Stimulated activated CD8-positive, alpha-beta memory T cell treated with anti-CD3 and anti-CD28 coated beads, Interleukin-4, amount 100 ng/mL, for 1 hour (primary cell): ENCODE measurements at places on chromosomes 5 and 9.

DNA sequence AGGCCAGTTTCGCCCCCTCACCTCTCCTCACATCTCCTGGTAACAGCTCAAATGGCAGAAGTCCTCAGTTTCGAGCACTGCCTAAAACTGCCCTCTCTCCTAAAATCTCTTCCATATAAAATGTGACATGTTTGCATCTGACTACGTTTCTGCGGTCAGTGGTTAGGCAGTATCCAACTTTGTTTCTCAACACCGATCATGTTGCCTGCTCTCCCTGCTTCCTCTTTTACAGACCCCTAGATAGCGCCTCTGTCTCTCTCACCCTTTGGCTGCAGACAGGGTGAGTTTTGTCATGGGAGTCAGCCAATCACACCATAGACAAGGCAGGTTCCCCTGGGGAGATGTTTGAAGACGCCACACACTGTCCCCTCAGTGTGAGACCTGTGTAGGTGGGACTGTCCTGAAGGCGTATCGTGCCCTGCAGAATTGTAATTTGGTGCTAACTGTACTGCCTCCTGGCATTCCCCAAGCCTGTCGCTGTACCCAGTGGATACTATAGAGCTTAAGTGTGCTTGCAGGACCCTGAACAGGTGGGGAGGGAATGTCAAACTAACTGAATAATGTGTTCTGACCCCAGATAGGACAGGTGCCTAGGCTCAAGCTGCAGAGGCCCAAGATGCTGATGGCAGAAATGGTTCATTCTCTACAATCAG is 1.1 kb downstream of the HEXB start:
- DNase-seq = no peak

GRCh38 chr9:84941792-84942191 is 272.3 kb downstream of the NTRK2 start:
- no peak for DNase-seq

DNA sequence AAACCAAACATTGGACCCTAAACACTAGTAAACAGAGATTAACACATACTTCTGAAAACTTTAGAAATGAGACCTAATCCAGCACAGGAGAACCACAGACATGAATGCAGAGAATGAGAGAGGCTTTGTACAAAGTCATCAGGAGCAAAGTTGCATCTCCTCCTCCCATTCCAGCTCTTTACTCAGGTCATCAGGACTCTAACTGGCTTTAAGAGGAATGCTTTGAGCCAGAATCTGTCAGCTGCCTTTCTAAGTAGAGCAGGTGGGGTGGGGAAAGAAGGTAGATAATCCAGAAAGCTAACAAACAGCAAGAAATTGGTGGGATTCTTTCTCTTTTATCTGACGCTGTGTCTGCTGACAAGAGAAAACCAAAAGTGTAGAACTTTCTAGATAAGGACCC is 582.7 kb upstream of the DMAC1 start:
- DNase-seq = no peak

- DNase-seq = no peak
Observed at GRCh38 chr9:89505048-89505447, 7.1 kb upstream of the SEMA4D start.

DNA sequence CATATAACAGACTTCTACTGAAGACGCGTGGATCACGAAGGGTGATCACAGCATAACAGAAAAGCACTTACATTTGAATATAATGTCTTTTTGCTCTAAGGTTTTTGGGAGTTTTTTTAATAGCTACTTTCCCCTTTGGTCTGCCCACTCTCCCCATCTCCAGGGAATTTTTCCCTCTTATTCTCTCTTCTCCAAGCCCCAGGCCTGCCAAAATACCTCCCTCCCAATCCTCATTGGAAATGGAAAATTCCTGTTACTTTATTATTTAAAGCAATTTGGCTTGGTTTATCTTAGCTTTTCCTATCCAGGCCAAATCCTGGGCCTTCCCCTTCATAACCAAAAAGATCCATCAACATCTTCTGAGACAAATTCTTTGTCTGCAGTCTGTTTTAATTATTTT is 22.3 kb upstream of the SSBP2 start:
- no peak for DNase-seq

DNA sequence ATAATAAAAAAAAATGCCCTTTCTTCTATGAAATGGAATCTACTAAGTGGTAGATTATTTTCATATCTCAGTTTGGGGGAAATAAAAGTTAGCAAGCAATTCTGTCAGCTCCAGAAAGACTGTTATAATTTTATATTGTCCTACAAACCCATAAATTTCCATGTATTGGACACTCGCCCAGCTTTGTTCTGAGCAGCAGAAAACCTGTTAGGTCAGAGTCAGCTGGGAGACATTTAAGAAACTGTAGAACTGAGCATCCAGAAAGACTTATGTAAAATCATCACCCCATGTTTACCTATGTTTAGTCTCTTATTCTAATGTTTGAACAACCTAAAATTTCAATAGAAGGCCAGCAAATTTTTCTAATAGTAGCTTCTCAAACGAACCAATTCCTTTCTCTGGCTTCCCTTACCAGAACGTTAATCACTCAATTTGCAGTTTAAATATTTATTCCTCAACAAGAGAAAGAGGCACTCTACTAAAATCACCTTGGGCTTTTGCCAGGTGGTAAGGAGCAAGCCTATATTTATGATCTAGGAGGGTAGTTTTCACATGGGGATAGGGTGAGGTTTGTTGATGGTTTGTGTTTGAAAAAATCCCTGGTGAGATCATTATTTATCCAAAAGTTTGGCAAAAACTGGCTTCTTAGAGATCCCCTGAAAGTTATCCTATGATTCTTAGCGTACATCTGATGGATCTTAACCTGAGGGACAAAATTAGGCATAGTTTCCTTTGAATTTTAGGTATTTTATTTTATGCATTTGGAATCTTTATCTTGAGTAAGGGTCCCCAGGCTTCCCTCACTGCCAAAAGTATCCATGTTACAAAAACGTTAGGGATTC is 34.4 kb downstream of the MACROH2A1 start:
- DNase-seq = no peak

DNA sequence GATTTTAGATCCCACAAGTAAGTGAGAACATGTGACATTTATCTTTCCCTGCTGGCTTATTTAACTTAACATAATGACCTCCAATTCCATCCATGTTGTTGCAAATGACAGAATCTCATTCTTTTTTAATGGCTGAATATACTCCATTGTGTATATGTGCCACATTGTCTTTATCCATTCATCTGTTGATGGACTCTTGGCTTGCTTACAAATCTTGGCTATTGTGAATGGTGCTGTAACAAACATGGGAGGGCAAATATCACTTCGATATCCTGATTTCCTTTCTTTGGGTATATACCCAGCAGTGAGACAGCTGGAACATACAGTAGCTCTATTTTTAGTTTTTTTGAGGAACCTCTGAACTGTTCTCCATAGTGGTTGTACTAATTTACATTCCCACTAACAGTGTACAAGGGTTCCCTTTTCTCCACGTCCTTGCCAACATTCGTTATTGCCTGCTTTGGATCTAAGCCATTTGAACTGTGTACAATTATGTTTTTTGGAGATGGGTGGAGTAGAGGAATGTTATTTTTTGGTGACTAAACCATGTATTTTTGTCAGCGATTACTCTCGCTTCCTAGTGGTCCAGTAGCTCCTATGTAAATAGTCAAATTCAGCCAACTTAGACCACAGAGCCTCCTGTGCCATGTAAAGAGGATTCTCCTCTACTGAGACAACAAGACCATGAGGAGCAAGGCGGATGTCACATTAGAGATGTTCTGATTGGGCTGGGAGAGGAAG is 60.6 kb downstream of the TNFSF15 start:
- no peak for DNase-seq

- no peak for DNase-seq
Observed at GRCh38 chr5:115948091-115948534, 14.2 kb upstream of the LVRN start.

DNA sequence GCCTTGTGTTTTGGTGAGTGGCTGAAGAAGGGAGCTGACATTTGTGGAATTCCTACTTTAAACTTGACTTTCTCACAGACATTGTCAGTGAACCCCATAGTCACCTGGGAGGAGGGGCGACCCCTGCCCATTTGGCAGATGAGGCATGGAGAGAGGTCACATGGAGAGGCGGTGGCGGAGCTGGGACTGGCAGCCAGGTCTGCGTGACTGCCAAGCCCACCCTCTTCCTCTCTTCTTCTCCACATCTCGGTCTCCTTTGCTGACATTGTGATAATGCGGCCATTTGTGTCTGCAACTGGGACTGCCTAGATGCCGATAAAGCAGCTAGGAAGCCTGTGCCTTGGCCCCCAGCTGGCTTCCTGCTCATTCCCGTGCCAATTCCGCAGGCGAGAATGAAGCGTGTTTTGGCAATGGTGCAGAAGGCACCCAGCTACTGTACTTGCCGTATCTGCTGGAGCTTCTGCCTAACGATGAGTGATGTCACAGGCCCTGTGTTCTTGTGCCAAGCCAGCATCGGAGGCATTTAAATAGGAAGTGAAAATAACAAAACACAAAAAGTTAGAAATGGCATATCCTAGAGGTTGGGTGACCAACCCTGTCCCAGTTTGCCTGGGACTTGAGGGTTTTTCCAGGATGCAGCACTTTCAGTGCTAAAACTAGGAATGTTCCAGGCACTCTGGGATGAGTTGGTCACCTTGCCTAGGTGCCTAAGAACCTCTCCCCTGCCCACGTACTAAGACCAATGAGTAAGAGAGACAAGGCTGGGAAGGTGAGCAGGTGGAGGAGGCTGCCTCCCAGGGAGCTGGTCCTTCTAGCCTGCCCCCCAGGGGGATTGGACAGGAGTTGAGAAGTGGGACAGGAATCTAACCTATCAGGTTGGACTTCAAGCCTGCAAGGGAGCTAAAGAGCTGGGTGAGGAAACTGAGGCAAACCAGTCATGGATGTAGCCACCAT is 23.6 kb downstream of the OLFML2A start:
- DNase-seq = no peak

- DNase-seq = no peak
Observed at GRCh38 chr9:110573305-110573704, 6.2 kb downstream of the SVEP1 start.

- no peak for DNase-seq
Observed at GRCh38 chr9:117218951-117219350, 195.9 kb downstream of the ASTN2 start.

- DNase-seq = no peak
Observed at GRCh38 chr9:131867611-131868192, 127.8 kb upstream of the RAPGEF1 start.

GRCh38 chr9:13351778-13352386 is 72.4 kb upstream of the MPDZ start:
- DNase-seq = no peak

DNA sequence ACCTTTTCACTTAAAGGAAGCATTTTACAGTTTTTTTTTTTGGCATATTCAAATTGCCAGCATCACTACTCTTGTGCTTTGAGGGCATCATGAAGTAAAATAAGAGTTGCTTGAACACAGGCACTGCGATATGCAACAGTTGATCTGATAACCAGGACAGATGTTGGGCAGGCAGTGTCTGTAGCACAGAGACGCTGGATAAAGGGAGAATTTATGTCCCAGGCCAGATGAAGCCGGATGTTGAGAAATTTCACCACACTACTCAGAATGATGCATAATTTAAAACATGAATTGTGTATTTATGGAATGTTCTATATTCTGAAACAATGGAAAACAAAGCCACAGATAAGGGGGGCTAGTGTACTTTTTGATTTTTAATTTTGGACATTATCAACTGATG is 71.4 kb downstream of the SLC12A2 start:
- DNase-seq = no peak

DNA sequence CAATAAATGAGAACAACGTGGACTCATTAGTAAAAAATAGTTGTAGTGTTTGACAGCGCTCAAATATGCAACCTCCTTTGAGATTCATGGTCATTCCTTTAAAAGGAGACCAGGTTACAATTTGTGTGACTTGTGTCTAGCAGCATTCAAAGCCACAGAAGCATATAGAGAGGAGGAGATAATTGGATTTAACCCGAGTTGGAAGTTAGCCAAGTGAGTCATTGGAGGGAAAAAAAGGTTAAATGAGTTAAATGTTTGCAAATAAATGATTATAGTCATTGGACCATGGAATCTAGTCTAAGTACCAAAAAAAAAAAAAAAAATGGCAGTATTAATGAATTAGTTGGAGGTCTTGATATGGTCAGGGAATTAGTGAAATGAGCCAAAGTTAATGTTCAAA is 90.9 kb downstream of the ITGA1 start:
- DNase-seq = no peak

DNA sequence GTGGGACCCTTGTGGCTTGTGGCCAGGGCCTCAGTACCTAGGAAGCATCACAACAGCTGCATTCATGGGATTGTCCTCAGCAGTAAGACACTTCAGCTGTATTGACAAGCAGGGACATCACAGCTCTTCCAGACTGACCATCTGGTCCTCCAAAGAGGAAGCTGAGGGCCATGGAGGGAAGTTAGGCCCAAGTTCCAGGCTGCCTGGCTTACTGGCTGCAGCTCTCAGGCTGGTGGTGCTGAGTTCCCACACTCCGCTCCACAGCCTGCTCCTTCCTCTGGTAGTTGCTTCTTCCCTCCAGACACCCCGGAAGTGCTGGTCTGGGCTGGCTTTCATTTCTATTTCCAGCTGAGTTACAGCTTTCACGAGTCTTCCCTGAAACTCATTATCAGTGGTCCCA is 5.7 kb upstream of the STING1 start:
- DNase-seq = no peak

DNA sequence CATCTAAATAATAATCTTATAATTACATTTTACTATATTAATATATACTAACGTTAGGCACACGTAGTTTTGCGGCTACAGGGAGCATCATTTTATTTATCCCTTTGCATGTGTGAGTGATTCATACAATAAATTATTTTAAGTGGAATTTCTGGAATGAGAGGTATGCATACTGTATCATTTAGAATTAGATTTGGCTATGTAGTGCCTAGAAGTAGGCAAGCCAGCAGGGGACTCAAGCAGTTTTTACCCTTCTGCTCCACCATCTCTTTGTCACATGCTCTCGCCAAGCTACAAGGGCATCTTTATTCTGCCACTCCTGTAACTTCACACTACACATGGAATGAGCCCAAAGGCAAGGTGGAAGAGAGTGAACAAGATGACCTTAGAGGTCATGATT is 60.8 kb downstream of the MEGF10 start:
- no peak for DNase-seq

DNA sequence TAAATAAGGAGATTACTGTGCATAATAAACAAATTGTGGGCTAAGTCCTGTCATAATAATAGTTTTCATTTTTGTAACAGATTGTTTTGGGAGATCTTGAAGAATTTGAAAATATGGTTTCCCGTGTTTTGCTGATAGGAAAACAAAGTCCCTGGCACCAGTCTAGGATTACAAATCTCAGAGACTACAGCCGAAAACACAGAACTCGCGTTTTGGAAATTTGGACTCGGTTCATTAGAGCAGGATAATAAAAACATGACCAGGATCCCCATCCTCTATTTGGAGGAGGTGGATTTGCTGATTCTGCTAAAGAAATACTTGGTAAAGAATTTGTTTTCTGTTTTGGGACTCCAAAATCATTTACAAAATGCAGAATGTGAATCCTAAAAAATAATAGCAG is 1194.4 kb downstream of the DTWD2 start:
- DNase-seq = no peak

- no peak for DNase-seq
Observed at GRCh38 chr5:2261004-2261703, 378.4 kb upstream of the IRX4 start.
